ENCODE measurements at places on chromosomes 7 and 10.

DNA sequence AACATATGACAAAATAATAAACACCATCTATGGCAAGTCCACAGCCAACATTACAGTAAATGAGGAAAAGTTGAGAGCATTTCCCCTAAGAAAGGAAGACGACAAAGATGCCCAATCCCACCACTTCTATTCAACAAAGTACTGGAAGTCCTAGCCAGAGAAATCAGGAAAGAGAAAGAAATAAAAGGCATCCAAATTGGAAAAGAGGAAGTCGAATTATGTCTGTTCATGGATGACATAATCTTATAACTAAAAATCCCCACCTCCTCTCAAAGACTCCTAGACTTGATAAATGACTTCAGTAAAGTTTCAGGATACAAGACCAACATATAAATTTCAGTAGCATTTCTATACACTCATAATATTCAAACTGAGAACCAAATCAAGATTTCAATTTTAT is 288.5 kb upstream of the POT1 start:
- no peak for DNase-seq

DNA sequence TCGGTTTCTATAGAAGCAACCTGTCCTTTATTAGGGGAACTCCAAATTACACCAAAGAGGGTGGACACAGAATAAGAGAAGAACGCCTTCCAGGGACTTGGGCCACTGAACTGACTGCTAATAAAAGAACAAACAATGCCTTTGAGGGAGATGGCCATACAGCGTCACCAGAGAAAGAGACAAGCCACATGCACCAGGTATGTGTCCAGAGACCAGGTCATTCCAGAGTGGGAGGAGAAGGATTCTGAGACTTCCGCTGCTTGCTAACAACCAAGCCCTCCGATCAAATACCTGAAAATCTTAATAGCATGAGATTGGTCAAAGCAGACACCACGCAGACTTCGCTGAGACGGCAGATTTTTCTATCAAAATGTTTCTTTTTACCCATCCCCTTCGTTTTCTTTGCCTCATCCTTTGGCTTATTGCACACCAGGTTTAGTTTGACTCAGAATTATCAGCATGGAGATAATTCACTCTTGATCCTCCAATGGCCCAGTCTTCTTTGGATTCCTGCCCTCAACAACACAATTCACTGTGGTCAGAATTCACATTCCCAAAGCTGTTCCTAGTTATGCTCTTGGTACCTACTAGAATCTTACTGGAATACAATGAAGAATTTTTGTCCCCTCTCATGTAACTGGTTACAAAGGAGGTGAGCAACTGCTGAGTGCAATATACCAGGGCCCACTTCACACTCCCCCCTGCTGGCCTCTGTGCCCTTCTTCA is 87.4 kb upstream of the DDC start:
- DNase-seq = no peak

DNA sequence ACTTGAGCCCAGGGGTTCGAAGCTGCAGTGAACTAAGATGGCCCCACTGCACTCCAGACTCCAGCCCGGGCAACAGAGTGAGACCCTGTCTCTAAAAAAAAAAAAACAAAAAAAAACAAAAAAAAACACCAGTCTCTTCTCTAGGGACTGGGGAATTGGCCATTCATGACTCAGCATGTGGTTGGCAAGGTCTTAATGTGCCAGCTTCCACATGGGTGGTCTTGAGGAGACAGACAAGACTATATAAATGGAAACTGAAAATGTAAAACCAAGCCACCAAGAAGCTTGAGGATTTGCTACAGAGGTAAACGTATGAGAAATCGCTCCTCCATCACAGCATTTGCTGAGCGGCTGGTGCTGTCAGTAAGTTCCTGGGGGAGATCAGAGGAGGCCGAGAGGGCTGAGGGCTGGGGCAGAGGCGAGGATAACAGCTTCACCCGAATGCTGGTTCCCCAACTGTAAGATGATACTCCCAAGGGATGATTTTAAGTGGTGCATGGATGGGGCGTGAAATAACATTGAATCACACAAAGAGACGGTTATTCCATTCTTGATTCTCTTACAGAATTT is 128.7 kb downstream of the C10orf105 start:
- DNase-seq = no peak

- DNase-seq = no peak
Observed at GRCh38 chr7:31340051-31340450, 475 bp downstream of the NEUROD6 start.

- DNase-seq = no peak
Observed at GRCh38 chr7:36565792-36566356, 158.4 kb downstream of the AOAH start.

DNA sequence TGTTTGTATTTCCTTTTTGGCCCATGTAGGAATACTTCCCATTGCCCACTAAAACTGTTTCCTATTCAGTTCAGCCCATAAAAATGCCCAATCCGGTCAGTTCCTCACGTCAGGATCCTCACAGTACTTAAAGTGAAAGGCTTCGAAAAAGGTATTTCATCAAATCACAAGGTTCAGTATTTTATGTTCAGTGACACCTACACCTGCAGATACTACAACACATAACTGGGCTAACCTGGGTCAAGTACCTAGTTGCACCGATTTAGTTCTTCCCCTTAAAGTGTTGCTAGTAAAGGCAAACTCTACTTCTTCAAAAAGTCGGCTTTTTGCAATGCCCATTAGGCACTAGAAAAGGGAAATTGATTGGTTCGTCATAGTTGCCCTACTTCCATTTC is 1.1 kb downstream of the SNX13 start:
- peak; percentile 48 for DNase-seq

- DNase-seq = peak; percentile 58
Observed at GRCh38 chr7:137335814-137336213, 7.7 kb downstream of the PTN start.

GRCh38 chr10:119818889-119819270 is 53.8 kb downstream of the MCMBP start:
- DNase-seq = no peak

GRCh38 chr10:112045938-112046337 is 137.6 kb downstream of the GPAM start:
- no peak for DNase-seq

DNA sequence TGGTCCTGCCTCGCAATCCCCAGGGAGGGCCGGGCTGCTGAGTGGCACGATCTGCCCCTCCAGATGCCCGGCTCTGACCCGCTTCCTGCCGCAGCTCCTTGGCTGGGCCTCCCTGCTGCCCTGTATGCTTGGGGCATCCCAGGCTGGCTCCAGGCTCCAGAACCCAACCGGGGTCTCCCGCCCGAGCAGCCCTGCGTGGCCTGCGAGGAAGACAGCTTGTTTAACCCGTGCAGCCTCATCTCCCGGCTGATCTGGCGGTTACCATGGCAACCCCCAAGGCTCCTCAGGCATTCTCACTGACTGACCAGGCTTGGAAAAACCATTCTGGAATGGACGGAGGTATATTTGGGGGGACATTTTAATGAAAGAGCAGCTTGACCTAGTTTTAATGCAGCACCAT is 232.4 kb upstream of the MYO3A start:
- no peak for DNase-seq

DNA sequence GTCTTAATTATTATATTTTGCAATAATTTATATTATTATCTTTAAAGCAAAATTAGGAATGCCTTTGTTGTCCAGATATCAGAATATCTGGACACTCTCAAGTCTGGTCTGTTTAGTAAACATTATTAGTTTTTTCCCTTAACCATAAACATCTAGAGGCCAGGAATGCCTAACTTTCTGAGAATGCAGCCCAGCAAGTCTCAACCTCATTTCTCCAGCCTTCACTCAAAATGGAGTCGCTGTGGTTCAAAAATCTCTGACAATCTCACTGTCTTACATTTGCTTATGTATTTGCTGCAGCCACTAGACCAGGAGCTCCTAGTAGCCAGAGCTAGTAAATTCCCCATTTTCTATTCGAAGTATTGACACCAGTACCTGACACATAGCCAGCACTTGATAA is 49.7 kb upstream of the INHBA start:
- DNase-seq = no peak
